SIG-M5 (cell line): ENCODE measurements at places on chromosomes 7 and 10.

GRCh38 chr10:108249940-108250339, 1085.4 kb upstream of the SORCS1 start:
- DNase-seq, result no peak

DNA sequence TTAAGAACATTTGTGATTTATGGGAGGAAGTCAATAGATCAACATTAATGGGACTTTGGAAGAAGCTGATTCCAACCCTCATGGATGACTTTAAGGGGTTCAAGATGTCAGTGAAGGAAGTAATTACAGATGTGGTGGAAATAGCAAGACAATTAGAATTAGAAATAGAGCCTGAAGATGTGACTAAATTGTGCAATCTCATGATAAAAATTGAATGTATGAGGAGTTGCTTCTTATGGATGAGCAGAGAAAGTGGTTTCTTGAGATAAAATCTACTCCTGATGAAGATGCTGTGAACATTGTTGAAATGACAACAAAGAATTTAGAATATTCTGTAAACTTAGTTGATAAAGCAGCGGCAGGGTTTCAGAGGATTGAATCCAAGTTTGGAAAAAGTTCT, 70.9 kb upstream of the NEUROD6 start:
- DNase-seq, result no peak

DNA sequence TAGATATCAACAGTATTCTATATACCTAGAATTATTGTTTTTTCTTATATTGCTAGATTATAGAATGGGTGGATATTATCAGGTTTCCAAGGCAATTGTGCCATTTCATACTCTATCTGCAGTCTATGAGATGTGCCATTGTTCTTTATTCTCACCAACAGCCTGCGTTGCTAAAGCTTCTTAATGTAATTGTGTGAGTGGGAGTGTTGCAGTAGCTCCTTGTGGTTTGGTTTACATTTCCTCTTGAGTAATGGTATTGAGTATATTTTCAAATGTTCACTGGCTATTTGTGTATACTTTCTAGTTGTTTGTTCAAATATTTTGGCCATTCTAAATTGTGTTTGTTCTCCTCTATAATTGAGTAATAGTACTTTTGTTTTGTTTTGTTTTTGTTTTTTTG, 199.2 kb downstream of the TFEC start:
- DNase-seq, result peak; percentile 19

DNA sequence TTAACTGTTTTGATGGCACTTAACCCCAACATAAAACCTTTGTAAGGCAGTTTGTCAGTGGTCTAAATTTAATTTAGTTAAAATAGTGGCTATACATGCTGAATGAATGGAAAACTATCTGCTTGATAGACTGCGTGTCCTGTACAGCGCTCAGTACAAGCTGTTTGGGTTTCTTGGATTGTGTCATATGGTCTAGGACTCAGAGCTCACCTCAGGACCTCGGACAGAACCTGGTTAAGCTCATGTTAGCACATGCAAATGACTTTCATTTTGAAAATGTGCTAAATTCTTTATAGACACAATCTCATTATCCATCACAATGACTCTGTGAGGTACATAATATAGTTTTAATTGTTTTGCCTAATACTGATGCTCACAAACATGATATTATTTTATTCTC, 55.7 kb upstream of the RELN start:
- DNase-seq, result no peak

DNA sequence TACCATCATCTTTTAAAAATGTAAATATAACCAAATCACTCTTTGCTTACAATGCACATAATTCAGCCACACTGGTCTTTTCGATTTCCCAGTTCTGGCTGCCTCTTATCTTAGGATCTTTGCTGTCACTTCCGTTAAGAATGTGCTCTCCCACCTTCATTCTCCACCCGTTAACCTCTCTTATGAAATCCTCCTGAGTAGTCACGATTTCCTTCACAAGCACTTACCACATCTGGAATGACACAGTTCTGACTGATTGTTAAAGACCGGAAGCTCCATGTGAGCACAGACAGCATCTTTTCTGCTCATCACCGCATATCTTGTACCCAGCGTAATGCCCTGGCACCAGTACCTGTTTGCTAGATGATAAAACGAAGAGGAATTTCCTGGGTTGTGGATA, 84.3 kb downstream of the CUL2 start:
- DNase-seq, result peak; percentile 85

DNA sequence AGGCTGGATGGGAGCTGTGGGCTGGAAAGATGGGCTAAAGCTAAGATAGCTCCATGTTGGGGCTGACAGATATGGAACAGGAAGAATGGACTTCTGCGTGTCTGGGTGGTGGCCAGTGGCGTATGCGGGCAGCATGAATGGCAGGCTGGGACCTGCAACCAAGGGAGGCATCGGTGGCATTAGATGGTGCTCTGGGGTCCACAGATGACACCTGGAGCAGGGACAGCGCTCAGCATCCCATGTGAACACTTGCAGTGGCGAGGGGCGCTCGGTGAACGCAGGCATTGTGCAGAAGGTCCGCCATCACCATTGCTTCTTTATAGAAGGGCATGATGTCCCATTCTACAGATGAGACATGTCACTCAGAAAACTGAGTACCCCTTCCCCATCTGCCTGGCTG, 21.0 kb upstream of the SMARCD3 start:
- DNase-seq, result no peak

- DNase-seq, result no peak
Measured at GRCh38 chr7:36653663-36654355, 70.5 kb downstream of the AOAH start.

DNA sequence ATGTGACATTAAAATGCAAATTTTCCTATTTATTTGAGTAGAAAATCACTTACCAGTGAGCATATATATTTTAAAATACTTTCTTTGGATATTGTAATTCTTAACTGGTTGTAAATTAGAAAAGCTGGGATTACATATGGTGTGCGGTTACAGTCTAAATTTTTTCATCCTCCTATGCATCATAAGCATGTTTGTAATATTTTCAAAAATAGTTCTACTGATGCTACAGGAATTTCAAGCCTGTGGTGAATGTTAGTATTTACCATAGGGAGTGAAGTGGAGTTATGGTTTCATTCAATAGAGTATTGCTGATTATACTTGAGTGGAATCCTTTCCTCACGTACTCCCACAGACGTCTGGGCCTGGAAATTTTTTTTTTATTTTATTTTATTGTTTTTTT, 34.6 kb upstream of the ST7 start:
- DNase-seq, result no peak

DNA sequence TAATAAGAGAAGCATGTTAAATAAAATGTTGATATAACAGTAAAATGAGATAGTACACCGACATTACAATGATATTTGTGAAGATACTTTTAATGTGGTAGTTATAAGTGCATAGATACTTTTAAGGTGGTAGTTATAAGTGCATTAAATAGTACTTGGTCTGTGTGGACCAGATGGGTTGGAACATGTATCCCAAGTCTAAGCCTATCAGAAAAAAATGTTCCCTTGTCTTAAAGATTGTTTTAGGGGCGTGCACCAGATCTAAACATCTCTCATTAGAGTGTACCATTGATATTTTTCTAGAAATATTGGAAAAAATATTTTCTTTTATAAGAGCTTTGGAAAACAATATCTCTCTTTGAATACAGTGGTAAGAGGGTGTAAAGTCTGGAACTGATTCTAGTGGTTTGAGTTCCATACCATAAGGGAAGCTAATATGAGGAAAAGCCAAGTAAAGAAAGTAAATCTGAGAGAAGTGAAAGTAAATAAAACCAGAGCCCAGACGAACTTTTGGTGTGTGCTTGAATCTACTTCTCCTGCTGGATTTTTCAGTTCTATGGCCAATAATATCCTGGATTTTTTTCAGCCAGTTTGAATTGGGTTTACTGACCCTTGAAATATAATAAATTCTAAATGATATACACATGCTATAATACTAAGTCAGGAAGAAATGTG, 175.3 kb downstream of the MBL2 start:
- no peak for DNase-seq
